Dermis microvascular lymphatic vessel endothelial cell (primary cell): ENCODE measurements at places on chromosomes 6 and 20.

DNA sequence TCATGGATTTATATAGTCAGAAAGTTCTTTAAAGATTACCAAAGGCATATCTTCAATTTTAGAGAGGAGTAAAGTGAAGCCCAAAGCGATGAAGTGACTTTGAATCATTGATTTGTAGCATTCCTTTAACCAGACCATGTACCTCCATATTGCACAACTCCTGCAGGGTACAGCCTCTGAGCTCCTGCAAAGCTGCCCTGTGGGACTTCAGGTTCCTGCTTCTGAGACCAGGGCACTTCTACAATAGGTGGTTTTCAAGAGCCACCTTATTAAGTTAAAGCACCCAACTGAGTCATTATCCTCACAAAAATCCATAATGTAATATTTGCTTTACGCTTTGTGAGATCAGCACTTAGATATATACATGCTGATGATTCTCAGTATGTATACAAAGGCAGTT, 270.7 kb upstream of the RGS17 start:
- no peak for DNase-seq

DNA sequence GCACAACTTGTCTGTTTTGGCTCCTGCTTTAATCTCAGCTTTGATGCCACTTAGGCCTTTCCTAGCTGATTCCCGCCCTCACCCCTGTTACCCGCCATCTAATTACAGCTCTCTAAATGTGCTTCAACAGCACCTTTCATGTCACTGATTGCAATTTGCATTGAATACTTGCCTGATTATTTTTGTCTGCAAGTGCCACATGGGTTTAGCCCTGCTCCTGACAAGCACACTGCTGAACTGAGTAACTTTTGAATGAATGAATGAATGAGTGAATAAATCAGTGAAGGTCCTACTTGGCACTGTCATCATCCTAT, 591 bp upstream of the DCBLD1 start:
- no peak for DNase-seq

- no peak for DNase-seq
Observed at GRCh38 chr6:268394-268935, 23.8 kb upstream of the DUSP22 start.

- no peak for DNase-seq
Observed at GRCh38 chr6:43796903-43797890, 27.2 kb downstream of the VEGFA start.

DNA sequence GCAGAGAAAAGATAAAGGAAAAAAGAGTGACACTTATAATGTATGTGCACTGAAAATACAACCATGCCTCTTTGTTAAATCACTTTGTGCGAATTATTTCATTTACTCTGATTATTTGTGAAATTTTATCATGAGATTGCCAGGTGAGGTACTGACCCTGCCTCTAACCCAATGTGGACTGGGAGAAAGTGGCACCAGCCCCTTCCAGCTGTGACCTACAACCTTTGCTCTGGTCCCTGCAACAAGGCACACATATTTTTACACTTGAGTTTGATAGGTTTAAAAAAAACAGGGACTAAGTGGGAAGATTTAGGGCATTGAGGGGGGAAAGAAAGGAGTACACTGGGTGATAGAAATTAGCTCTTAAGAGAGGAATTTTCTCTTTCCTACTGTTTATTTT, 80.3 kb upstream of the ISM1 start:
- DNase-seq, result no peak

DNA sequence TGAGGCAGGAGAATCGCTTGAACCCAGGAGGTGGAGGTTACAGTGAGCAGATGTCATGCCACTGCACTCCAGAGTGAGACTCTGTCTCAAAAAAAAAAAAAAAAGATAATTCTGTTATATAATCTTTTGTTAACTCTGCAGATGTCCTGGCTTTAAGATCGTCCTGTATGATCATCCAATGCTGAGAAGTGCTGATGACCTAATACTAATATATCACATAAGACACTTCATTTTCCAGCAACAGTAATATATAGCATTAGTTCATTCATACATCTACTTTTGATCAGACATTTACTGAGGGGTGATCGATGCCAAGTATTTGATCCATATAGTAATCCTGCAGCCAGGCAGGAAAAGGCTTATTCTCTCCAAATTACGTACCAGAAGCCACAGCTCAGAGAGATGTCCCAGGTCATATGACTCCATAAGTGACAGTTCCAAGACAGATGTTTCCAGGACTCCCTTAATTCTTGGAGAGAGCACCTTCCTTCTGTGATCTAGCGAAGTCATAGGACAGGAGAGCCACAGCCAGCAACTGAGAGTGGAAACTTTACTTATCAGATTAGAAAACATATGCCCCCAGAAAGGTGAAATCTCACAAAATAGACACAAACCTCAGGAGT, 60.7 kb downstream of the SHLD1 start:
- no peak for DNase-seq

DNA sequence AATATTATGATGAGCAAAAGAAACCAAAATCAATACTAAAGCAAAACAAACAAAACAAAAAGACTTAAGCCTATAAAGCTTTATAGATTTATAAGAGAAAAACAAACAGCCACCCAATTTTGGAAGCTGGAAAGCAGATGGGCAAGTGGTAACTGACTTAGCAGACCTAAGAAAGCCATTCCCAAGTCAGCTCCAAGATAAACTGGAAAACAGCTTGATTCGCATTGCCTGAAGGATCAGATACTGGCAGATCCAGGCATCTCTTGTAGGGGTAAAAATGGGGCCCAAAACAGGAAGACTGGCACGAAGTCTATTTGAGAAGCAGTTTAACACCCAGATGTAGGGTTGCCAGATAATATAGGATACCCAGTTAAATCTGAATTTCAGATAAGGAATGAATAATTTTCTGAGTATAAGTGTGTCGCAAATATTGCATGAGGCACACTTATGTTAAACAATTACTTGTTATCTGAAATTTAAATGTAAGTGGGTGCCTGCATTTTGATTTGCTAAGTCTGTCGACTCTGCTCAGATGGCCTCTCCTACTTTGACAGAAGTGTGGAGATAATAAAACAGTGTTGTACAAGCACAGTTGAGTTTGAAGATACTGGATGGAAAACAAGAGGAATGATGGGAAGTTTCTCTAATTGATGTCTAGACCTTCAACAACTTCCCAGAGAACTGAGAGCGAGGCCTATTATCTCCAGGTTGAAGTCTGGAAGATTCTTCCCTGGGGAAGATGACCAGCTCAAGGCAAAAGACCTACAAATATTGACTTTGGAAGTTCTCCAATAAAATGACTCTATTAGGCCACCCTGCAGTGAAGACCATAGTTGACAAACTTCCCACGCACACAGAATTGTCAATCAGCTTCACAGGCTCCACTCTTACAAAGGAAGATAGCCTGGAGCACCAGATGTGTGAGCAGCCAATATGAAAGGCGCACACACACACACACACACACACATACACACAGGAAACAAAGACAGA, 113.4 kb downstream of the FAM50B start:
- peak; percentile 88 for DNase-seq

DNA sequence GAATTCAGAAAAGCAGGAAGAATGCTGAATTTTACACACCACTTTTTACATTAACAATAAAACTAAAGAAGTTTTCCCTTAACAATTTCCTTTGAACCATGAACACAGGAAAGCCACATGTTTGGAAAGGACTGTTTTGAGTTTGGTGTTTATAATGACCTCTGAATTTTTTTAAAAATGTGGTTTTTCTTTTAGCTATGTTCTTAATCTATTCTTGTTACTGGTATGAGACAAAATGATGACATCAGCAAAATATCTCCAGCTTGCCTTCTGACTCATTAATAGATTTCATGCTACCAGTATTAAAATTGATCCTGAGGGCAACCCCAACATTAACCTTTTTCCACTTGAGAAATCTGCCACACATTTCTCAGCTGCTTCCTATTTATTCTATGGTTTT, 217.5 kb upstream of the THEMIS start:
- DNase-seq, result no peak

DNA sequence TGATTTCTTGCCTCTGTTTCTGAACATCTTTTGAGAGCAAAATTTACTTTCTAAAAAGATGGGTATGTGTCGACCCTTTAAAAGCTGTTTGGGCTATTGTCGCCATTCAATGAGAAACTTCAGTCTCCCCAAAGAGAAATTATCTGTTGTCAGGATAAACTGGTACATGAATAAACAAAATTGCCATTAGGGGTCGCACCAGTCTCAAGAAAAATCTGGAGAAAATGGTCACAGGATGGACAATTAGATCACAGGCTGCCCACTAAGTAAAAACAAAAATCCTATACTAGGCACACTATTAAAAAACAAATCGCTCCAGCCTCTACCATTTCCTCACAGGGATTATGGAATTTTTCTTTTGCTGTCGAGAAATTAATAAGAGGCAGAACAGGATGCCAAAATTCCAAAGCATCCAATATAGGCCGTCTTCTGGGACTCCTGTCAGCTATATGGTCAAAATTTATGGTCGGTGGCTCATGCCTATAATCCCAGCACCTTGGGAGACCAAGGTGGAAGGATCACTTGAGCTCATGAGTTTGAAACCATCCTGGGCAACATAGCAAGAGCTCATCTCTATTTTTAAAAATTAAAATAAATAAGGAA, 5.5 kb upstream of the HLA-E start:
- DNase-seq, result peak; percentile 84

- no peak for DNase-seq
Observed at GRCh38 chr6:37088897-37089296, 81.1 kb upstream of the PIM1 start.

- DNase-seq, result no peak
Observed at GRCh38 chr20:37523012-37523391, 2.0 kb downstream of the NNAT start.

GRCh38 chr6:158867381-158868121, 48.4 kb upstream of the EZR start:
- no peak for DNase-seq

GRCh38 chr6:130187335-130188206, 35.2 kb downstream of the SAMD3 start:
- no peak for DNase-seq

- no peak for DNase-seq
Observed at GRCh38 chr6:51619042-51619799, 468.2 kb downstream of the PKHD1 start.

- DNase-seq, result no peak
Observed at GRCh38 chr20:44038681-44039123, 124.0 kb downstream of the TOX2 start.

- DNase-seq, result no peak
Observed at GRCh38 chr20:38202153-38202981, 37.3 kb upstream of the TGM2 start.
